Hematopoietic multipotent progenitor cell treated with erythropoietin and hydrocortisone succinate and interleukin-3 and kit ligand, for 8 days (in vitro differentiated cells): ENCODE measurements at places on chromosomes 7 and 10.

- peak; percentile 21 for DNase-seq
Measured at GRCh38 chr10:73865459-73866442, 8.6 kb downstream of the CAMK2G start.

DNA sequence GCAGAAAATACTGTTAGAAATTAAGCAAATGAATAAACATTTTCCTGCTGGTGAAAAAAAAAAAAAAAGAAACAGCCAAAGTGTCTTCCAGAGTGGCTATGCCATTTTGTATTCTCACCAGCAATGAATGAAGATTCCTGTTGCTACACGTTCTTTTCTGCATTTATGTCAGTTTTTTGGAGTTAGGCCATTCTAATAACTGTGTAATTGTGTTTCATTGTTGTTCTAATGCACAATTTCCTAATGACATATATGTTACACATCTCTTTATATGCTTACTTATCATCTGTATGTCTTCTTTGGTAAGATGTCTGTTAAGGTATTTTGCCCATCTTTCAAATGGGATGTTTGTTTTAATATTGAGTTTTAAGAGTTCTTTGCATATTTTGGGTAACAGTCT, 213.7 kb downstream of the ITGB1 start:
- no peak for DNase-seq

DNA sequence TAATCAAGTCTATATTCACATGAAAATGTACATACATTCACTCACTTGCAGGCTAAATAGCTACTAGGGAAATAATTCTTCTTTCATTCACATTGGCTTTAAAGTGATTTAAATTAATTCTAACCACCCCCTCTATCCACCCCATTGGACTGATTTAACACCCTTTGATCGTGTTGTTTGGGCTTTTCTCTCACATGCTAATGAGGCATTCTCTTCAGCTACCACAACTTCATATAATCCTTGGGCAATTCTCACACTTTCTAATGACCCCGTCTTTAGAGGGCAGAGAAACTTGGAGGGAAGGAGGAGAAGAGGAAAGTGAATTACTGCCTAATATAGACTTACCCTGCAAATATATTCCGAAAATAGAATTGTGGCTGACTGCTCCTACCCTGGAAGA, 24.6 kb downstream of the GRM3 start:
- no peak for DNase-seq

DNA sequence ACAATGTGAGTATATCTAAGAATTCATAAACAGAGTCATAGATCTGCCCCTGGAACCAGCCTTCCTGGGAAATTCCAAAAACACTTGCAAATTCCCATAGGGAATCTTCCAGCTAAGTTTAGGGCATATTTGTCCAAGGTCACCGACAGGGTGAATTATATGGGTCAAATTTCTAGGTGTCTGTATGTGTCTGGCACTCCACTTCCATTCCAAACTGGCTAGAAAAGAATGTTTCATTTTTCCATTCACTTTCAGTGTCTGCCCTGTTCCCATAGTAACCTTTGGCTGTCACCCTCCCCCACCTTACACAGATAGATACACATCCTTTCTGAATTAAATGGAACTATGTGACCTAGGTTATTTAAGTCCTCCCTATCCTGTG, 230.9 kb downstream of the CREB5 start:
- DNase-seq = no peak

DNA sequence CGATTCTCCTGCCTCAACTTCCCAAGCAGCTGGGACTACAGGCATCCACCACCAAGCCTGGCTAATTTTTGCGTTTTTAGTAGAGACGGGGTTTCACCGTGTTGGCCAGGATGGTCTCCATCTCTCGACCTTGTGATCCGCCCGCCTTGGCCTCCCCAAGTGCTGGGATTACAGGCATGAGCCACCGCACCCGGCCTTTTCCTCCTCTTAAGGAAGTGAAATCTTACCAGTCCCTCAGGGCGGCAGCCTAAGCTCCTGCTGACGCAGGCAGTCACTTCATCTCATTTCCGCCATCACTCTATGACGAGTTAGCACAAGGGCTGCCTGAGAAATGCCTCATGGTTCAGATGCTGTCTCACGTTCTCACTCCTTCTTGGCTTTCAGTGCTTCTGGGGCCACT, 246.0 kb upstream of the SHH start:
- no peak for DNase-seq

DNA sequence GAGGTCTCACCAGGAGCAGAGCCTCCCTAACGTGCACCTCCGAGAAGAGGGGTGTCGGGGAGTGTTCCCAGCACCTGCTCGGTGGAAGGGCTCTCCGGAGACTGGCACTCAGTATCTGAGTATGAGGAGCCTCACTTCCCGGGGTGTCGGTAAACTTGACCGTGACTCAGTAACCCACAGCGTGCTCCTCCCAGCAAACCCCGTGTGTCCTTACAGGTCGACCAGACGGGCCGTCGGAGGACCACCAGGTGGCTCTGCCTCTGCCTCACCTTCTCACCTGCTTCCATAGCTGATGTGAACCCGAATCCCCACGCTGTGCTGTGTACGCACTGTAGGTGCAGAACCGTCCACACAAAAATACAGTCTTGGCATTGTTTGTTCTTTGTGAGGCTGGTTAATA, 29.0 kb upstream of the KNDC1 start:
- no peak for DNase-seq

- DNase-seq = no peak
Measured at GRCh38 chr7:15197042-15197977, 294.8 kb upstream of the DGKB start.

GRCh38 chr7:141221007-141221612, 147.2 kb downstream of the TMEM178B start:
- no peak for DNase-seq

DNA sequence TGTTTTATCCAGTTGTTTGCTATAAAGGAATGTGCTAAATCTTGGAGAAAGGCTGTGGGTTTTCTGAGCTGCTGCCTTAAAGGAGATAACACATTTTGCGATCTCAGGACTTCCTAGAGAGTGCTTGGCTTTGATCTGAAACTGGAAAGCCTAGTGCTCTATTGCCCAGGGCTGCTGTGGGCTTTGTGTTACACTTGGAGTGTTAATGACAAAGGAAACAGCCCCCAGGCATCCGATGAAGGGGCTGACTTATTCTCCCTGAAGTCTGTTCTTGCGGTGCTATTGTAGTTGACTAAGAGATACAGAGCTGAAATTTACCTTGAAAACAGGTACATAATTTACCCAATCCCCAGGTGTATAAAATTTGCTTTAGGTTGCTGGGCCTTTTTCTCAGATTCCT, 74.5 kb downstream of the SND1 start:
- DNase-seq = no peak

GRCh38 chr10:130169136-130169859, 33.1 kb downstream of the GLRX3 start:
- no peak for DNase-seq

DNA sequence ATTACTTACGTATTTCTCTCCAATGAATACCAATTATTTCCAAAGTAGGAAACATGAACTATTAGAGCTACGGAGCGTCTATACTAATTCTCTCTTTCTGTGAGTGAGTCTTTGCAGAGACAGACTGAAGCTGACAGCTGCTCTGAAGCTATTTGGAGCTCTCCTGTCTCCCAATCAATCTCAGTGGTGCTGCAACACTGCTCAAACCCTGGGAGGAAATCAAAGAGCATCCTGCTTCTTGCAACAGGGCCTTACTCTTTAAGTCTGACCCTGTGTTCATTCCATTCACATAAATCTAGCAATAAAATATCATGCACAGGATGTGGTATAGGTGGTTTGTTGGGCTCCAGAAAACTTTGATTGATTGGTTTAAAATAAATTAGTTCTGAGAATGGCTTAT, 685.7 kb upstream of the IGFBP3 start:
- DNase-seq = no peak

- no peak for DNase-seq
Measured at GRCh38 chr10:129719889-129720590, 244.0 kb downstream of the EBF3 start.

DNA sequence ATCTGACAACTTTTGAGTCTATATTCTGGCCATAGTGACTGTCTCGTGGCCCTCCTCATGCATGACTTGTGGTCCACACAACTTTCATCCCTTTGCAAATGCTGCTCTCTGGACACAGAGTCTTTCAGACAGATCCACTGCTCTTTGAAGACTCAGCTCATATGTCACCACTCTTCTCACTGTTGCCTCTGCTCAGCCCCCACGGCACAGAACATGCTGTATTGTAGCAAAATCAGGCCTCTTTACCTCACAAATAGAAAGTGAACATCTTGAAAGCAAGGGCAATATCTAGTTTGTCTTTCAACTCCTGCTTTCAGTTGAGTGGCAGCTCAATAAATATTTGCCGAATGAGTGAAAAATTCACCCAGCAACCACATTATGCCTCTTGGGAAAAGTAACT, 443.5 kb downstream of the NRG3 start:
- no peak for DNase-seq

DNA sequence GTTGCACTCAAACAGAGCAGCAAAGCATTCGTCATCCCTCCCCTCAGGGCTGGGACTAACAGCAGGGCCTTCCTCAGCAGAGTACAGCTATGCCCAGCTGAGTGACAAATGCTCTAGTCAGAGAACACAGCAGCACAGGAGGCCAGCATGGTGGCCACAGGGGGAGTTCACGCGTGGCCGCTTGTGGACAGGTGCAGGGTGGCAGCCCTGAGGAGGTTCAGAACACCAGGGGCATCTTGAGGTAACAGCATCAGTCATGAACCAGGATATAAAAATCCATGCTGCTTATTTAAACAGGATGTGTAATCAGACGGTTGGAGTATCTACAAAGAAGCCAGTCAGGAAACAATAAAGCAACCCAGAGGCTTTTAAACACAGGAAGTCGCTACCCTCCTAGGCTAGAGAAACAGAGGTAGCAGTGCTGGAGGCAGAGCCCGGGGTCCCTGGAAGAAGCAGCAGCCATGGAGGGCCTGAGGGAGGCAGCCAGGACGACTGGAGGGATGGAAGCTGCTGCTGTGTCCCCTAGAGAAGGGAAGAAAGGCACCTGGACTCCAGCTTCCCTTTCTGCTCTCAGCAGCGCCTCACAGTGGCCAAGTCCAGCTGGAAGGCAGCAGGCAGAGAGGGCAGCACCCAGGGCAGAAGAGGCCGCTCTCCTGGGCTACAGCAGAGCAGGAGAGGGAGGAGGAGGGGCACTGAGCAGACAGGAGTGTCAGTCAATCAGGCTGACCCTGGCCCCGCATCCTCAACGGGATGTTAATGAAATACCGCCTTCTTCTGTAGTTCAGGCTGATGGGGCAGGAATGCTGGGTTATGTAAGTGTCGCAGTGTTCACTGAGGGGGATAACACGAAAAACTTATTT, 70.8 kb upstream of the UCN3 start:
- DNase-seq = peak; percentile 66

GRCh38 chr10:87960230-87960629, 96.8 kb downstream of the PTEN start:
- no peak for DNase-seq

- no peak for DNase-seq
Measured at GRCh38 chr10:129966370-129966888, 2.4 kb upstream of the EBF3 start.

GRCh38 chr7:47043304-47043703, 538.6 kb downstream of the TNS3 start:
- DNase-seq = no peak

- DNase-seq = no peak
Measured at GRCh38 chr10:96840841-96841518, 8.9 kb downstream of the LCOR start.

DNA sequence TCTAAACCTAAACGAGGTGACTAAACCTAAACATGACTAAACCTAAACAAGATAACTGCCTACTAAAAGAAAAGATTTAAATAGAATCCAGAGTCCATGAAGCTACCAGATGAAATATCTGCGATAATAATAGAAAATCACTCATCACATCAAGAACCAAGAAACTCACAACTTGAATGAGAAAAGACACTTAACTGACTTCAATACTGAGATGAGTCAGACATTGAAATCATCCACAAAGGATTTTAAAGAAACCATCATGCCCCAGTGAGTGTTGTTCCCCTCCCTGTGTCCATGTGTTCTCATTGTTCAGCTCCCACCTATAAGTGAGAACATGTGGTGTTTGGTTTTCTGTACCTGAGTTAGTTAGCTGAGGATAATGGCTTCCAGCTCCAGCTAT, 416.0 kb downstream of the CALN1 start:
- DNase-seq = no peak

DNA sequence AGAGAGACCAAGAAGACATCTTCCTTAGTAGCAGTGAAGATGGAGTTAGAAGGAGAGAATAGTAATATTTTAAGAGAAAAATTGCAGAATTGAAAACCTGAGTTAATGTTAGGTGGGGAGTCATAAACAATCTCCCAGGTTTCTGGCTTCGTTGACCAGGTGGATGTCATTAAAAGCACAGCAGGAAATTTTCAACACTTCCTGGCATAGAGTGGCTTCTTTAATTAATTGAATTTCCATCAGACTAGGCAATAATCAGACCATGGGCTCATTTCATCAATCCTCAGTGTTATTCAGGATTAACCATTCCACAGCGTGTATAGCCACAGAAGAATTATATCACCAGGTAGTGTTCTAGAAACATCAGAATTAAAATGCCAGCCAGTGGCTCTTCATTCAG, 268.2 kb downstream of the CCDC3 start:
- no peak for DNase-seq

DNA sequence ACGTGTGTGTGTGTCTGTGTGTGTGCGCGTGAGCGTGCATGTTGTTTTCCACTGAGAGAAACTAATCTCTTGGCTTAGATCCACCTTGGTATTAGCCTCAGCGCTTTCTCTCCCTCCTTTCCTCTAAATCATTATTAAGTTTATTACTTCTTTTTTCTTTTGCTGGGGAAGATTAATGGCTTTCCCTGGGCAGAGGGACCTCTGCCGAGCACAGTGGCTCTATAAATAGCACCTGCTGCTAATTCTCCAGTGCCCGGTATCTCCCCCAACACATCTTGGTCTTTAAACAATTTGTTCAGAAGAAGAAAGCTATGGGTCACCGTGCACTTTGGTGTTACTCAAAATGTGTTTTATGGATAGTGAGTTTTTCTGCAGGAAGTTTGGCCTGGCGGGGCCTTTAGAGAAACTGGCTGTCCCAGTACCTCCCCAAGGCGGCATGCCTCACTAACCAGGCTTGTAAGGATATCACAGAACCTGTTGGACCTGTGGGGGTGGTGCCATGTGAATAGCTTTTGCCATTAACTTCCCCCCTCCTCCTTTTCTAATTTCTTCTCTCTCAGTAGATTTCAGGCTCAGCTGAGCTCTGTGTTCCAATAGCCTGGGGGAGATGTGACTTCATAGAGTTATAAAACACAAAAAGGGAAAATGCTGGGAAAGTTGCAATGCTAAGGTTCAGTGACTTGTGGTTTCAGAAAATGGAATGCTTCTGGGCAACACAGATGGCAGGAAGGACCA, 70.1 kb upstream of the RAB11FIP2 start:
- DNase-seq = no peak

GRCh38 chr7:135970045-135970444, 7.1 kb downstream of the MTPN start:
- no peak for DNase-seq

DNA sequence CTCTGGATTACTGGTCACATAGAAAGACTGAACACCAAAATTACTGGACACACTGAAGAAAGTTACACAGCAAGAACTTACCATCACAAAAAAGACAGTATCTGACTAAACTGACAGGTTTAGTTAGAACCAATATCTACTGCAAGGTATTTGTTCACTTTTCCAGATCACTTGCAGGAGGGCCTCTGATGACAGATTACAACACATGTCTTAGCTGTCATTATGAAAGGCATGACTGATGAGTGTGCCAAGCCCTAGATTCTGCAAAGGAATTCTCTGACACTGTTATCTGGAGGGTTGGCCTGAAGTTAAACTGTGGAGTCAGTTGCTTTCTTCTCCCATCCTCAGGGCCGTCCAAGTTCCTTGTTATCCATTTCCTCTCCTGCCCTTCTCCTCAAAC, 242.7 kb downstream of the KIF20B start:
- no peak for DNase-seq
